ENCODE measurements at places on chromosomes 7 and 10.

GRCh38 chr10:89633484-89633883 lies 11.6 kb downstream of the PANK1 start:
- DNase-seq = no peak

- DNase-seq = no peak
Measured at GRCh38 chr7:135846339-135846738, 97.7 kb upstream of the FAM180A start.

GRCh38 chr10:124799211-124799610 lies 2.4 kb upstream of the ABRAXAS2 start:
- no peak for DNase-seq

- DNase-seq = no peak
Measured at GRCh38 chr7:95684505-95684904, 87.8 kb upstream of the DYNC1I1 start.

- no peak for DNase-seq
Measured at GRCh38 chr7:112067632-112068540, 138.3 kb downstream of the DOCK4 start.

DNA sequence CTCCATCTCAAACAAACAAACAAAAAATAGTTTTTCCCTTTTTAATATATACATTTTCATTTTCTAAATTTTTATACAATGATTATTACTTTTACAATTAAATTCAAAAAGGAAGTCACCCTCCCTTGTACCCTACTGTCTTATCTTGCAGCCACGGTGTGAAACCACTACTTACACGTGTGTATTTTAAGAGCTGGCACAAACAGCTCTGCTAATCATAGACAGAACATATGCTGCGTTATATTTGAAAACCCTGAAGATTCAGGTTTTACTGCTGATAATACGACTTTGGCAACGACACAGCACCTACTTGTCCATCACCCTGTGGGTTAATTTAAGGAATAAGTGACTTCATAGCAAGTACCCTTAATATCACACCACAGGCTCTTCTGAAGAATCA lies 991 bp downstream of the ANKRD61 start:
- no peak for DNase-seq

- no peak for DNase-seq
Measured at GRCh38 chr10:88831709-88832108, 19.9 kb downstream of the ANKRD22 start.

GRCh38 chr10:7906128-7906527 lies 87.8 kb downstream of the TAF3 start:
- DNase-seq = no peak
